Daoy (cell line): ENCODE measurements at places on chromosomes 12 and 14.

- no peak for DNase-seq
Measured at GRCh38 chr12:80205960-80206359, 106.6 kb downstream of the OTOGL start.

DNA sequence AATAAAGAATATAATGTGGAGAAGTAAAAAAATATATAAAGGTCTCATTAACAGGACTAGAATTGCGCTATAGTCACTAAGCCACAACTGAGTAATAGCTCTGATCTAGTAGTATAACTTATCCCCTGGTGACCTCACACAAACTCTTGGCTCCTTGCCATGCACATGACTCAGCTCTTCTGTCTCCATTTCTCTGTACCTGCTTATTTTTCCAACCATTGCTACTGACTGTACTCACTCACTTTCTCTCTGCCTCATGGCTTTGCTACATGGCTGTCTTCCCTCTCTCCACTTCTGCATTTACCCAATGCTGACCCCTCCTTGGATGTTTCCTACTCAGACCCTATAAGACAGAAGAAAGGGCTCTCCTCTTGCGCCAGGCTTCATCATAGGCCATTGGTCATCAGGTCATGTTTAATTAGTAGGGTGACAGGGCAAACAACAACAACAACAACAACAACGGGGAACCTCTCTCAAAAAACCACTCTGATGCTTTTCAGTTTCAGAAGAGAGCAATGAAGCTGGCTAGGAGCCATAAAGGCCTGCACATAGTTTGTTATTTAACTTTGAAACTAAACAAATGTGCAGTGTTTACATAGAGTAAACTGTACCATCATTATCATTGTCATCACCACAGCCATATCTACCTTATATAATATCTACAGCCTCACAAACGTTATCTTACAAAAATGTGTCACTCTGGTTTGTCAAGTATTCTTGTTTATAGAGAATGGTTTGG lies 25.6 kb upstream of the KRAS start:
- peak; percentile 94 for DNase-seq

GRCh38 chr12:127162902-127163301 lies 1104.1 kb upstream of the TMEM132C start:
- DNase-seq, result peak; percentile 77

DNA sequence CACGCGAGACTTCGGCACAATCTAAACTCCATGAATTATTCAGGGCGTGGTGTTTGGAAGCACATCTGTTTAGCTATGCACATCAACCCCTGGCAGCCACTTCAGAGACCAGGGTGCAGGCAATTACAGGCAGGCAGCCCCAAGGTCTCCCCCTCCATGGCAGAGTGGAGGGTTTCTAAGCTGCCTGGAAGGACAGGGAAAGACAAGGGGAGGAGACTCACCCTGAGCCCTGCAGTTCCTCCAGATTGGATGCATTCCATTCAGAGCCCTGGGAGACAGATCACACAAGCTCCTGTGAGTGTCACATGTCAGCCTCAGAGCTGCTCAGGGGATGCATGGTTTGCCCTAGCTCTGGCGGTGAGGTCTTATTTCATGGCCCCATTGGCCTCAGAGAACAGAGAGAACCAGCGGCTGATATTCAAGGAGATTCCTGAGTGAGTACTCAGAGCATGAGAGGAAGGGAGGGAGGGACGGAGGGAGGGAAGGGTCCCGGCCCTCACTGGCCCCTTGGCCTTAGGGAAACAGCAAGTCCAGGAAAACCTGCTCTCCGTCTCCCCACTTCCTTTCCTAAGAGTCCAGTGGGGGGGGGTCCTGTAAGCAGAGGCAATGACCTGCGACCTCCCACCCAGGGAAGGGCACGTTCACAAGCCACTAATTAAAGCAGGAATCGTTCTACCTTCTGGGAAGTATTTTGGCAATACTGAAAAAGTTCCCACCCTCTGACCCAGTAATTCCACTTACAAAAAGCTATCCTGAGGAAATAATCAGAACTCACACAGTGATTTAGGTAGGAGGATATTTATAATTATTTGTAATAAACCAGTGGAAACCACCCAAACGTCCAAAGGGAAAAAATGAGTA lies 55.1 kb downstream of the SSH1 start:
- DNase-seq, result peak; percentile 66

DNA sequence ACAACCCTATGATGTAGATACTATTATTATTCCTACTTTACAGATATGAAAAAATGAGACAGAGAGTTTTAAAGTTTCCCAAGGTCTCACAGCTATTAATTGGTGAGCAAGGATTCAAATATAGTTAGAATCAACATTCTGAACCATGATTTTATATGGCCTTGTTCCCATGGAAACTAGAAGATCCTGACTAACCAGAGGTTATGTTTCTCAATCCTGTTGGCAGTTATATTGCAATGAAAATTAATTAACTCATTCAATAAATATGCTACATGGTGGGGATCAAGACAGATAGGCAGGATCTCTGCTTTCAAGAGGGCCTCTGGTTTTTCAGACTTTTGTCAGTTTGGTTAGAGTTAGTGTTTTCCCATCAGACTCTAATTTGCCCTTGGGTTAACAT lies 9.3 kb upstream of the FUT8 start:
- no peak for DNase-seq

GRCh38 chr12:112176321-112177010 lies 51.1 kb downstream of the TRAFD1 start:
- DNase-seq, result no peak

- DNase-seq, result peak; percentile 46
Measured at GRCh38 chr12:8697120-8697475, 693 bp upstream of the RIMKLB start.

GRCh38 chr14:44662250-44662891 lies 155.3 kb upstream of the FSCB start:
- no peak for DNase-seq

- peak; percentile 37 for DNase-seq
Measured at GRCh38 chr14:71322655-71323250, 415.5 kb downstream of the PCNX1 start.

DNA sequence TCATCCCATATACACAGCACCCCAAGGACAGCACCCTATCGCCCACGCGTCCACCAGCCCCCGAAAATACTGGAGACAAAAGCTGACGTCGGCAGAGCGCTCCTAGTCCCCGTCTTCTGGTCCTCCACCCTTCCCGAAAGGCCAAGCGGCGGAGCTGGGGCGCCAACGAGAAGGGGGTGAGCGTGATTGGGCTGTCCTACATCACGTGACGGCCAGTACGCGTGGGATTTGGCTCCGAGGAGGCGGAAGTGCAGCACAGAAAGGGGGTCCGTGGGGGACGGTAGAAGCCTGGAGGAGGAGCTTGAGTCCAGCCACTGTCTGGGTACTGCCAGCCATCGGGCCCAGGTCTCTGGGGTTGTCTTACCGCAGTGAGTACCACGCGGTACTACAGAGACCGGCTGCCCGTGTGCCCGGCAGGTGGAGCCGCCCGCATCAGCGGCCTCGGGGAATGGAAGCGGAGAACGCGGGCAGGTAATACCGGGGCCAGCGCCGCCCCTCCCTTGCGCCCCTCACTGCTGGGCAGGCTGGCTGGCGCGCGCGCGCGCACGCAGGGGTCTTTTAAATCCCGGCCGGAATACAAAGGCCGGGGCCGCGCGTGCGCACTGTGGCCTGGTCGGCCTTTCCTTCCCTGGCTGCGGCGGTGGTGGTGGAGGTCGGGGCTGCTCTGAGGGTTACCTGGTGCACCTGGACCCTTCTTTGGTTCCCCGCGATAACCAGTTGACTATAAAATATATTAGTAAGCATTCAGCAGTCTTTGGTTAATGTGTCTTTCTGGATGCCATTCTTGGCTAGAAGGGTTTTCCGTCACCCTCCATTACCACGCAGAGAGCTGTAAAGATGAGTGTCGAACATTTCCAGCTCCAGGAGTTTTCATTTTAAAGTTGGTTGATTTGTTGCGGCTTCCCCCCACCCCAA lies at the start of gene TDG:
Gene TDG (plus strand): TSS at position 283 of the 915 bp plus-strand sequence. CDS start 166 bp downstream, at position 449.
- DNase-seq, result peak; percentile 100
